Stimulated activated naive CD4-positive, alpha-beta T cell (primary cell): ENCODE measurements at places on chromosomes 3 and 15.

- DNase-seq, result no peak
Measured at GRCh38 chr15:54582863-54583643, 604.8 kb downstream of the UNC13C start.

- DNase-seq, result no peak
Measured at GRCh38 chr3:7306901-7307300, 446.0 kb downstream of the GRM7 start.

DNA sequence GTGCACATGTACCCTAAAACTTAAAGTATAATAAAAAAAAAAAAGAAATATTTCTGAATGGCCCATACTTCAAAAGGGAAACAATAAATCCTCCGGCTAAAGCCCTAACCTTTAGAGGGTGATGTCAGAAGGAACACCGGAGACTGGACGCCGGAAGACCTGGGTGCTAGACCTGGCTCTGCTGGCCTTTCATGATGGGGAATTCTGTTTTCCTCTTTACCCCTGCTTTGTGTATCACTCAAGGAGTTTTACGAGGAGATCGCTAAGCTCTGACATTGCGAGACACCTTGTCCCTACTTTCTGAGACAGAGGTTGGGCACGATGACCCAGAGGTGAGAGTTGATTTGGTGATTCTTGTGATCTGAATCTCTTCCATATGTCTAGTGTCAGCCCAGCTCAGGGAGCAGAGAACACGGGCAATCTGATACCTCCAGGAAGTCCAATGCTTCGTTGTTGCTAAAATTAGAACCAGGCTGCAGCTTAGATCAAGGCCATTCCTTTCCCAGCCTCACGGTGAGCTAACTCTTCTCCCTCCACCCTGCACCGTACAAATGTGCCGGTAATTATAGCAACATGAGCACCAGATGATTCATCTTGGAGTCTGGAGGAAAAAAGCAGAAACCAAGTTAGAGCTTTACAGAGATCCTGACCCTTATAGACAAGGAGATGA, 42.0 kb upstream of the CFAP161 start:
- DNase-seq, result no peak

GRCh38 chr3:77328690-77329089, 288.8 kb downstream of the ROBO2 start:
- DNase-seq, result no peak

- no peak for DNase-seq
Measured at GRCh38 chr3:123587401-123587800, 2.5 kb upstream of the HACD2 start.

GRCh38 chr3:149816311-149816710, 3.3 kb downstream of the RNF13 start:
- DNase-seq, result no peak
